Activated T-helper 2 cell treated with anti-CD3 and anti-CD28 coated beads, Interferon-gamma antibody, Interleukin-2, Interleukin-4, amounts not matched to agents 10 μg/mL and 5 μg/mL and 100 μg/mL, durations not matched to agents 14 hours and 24 hours and 36 hours (primary cell): ENCODE measurements at places on chromosomes 6 and 20. TPM values are rescaled to one million over a fixed set of nuclear protein-coding genes. Genes with fewer than 3 reads are reported as not detected.

Gene DSP
- total RNA-seq, result 0.02 TPM in 2 replicates

Gene CALHM5
- total RNA-seq, result not detected in 2 replicates

Gene CDKAL1
- total RNA-seq, result 30.5 and 31.2 TPM in 2 replicates

Gene SLC22A2
- not detected in 2 replicates for total RNA-seq

Gene CCDC170
- not detected in 2 replicates for total RNA-seq
